Skeletal muscle cell (primary cell): ENCODE measurements at places on chromosomes 6 and 20.

GRCh38 chr20:58109918-58110635 lies 118.4 kb downstream of the ANKRD60 start:
- DNase-seq = no peak

- no peak for DNase-seq
Observed at GRCh38 chr20:50325651-50326050, 135.0 kb downstream of the CEBPB start.

GRCh38 chr20:19688031-19688806 lies 69.8 kb upstream of the RIN2 start:
- peak; percentile 53 for DNase-seq

DNA sequence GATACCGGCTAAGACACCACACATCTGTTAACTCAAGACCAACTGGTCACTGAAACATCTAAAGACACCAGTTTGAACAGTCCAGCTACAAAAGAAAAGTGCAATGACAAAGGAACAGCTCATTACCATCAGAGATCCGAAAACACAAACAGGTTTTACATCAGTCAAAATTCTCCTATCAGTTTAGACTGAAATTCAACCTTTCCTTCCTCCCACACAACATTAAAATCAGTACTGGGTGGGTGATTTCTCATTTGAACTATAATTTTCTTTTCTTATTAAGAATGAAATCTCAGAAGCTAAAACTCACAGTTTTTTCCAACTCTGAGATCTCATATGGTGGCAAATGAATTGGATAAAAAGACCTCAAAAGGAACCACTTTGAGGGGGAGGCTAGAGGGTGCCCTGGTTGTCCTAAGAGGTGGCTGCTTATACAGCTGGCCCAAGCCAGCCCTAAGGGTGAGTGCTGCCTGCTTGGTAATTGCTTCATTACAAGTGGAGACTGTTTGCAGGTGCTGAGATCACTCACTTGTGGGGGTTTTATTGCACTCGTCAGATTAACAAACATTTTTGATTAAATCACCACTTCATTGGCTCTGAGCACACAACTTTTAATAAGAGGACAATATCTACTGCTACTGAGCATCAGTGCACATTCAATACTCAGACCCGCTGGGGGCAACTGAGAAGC lies 4.3 kb downstream of the CCDC167 start:
- DNase-seq = no peak

DNA sequence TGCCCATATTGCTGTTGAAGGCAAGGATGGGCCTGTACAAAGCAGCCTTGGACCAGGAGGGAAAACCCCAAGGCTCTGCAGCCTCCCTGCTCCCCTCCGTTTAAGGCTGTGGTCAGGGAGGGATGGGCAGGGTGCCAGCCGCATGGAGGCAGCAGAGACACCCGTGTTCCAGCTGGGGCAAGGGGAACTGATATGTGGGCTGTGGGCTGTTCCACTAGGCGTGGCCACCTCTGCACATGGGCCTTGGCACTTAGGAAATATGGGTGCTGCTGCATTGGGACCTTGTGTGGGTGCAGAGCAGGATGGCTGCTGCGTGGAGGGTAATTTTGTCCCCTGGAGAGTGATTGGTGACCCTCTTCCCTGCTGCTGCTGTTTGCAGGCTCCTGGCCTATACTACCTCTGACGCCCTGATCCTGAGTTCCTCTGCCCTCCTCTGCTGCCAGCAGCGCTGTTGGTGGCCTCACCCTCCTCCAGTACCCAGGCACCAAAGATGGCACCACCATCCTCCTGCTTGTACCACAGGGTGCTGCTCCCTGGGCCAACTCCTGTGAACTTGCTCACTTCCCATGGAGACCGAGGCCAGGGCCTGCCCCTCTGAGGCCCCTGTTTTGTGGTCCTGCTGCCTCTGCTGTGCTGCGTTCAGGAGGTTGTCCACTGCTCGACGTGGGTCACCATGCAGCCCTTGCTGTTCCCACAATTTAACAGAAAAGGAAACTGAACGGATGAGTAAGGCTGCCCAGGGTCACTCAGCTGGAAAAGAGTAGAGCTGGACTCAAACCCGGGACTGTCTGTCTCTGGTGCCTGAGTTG lies 35.3 kb downstream of the PANK2 start:
- DNase-seq = no peak

DNA sequence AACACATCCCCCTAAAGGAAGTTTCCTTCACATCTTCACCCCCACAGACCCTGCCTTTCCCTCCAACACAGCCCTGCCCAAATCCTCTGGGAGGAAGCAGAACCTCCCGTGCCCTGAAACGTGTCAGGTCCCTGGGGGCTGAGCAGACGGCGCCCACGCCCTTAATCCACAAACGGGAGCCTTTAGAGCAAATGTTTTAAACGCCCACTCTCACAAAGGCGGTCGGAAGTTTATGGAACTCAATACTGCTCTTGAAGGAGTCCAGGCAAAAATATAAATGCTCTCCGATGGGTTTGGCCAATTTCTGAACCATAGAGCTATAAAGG lies 237.1 kb upstream of the AFDN start:
- no peak for DNase-seq

DNA sequence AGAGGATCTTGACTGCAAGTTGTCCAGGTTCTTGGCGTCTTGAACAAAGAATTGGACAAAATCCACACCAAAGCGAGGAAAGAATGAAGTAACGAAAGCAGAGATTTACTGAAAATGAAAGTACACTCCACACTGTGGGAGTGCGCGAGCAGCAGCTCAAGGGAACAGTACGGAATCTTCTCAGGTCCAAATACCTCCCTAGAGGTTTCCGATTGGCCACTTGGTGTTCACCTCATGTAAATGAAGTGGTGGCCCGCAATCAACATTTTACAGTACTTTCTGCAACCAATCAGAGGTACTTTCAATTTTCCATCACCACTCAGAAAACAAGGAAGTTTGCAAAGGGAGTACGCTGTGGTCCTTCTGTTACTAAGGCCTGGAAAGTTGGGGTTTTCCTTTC lies 122.4 kb downstream of the PTPRK start:
- DNase-seq = peak; percentile 66

DNA sequence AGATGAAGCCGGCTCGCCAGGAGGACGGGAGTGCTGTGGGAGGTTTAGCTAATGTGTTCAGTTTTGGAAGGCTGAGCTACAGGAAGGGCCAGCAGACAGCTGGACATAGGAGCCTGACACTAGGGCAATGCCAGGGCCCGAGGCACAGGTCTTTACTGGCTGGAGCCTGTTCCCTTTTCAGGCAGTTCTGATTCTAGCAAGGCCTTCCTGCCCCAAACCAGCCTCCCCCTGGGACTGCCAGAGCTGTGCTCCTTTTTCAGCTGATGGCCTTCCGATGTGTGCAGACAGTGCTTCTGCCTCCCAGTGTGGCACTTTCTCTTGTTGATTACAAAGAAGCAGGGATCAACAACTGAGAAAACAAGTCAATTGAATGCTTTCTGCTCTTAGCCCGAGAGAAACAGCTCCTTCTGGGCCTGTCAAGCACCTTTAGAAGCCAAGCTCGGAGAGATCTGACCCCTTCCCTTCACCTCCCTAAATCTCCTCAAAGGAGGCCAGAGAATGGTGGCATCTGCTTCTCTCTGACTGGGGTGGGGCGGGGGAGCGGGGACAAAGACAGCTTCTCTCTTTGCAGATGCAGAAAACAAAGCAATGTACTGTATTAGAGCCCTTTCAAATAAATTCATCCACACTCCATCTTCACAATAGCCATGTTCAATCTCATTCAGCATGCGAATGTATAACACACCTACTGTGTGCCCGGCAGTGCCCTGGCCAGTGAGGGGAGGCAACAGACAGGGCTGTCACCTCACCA lies 63.2 kb downstream of the RAB44 start:
- no peak for DNase-seq

DNA sequence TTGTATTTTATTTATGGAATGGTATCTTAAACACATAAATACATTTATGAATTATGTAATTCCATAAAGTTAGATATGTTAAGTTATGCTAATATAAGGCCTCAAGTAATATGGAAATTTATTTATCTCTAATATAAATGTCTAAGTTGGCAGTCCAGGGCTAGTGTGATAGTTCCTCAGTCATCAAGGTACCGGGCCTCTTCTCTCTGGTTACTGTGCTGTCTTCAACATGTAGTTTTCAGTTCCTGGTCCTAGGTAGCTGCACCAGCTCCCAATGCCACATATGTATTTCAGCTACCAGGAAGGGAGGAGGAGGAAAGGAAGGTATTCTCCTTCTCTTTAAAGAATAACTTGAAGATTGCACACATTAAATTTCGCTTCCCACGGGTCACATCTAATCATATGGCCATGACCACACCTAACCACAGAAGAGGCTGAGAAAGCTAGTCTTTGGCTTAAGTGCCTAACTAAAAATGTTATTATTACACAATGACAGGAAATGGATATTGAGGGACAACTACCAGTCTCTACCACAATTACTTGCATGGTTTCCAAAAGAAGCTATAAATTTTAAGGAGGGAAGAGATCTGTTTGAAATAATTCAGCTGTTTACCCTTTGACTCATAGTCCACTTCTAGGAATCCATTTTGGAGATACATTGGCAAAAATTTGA lies 68.6 kb downstream of the BCKDHB start:
- DNase-seq = peak; percentile 70

- DNase-seq = no peak
Observed at GRCh38 chr6:148235446-148235845, 107.2 kb upstream of the SASH1 start.

GRCh38 chr6:79066330-79066729 lies 11.7 kb downstream of the PHIP start:
- no peak for DNase-seq

DNA sequence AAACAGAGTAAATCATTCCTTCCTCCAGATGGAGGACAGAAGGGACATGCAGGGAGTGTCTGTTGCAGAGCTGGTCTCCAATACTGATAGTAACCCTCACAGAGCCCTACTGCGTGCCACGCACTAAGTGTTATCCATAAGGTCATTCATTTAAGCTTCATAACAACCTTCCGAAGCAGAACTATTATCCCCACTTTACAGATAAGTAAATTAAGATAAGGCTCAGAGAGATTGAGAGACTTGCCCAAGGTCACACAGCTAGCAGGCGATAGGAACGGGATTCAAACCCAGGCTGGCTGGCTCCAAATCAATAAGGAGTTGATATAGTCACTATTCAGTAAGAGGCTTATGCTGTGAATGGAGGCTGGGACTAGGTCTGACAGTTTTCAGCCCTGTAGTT lies 30.6 kb downstream of the CPNE5 start:
- no peak for DNase-seq

- no peak for DNase-seq
Observed at GRCh38 chr20:34708621-34709043, 4.5 kb downstream of the TP53INP2 start.

DNA sequence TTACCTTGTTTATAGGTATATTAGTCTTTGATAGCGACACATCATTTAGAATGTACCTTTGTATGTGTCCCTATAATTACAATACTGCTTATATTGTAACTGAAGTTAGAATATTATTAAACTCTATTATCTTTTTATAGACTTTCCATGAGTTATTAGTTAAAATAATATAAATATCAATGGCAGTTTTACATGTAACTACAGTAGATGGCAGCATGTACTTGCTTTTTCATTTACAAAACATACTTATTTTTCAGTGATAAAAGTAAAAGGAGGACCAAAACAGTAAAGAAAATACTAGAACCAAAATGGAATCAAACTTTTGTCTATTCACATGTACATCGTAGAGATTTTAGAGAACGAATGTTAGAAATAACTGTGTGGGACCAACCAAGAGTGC lies 364.3 kb downstream of the RIMS1 start:
- DNase-seq = no peak

DNA sequence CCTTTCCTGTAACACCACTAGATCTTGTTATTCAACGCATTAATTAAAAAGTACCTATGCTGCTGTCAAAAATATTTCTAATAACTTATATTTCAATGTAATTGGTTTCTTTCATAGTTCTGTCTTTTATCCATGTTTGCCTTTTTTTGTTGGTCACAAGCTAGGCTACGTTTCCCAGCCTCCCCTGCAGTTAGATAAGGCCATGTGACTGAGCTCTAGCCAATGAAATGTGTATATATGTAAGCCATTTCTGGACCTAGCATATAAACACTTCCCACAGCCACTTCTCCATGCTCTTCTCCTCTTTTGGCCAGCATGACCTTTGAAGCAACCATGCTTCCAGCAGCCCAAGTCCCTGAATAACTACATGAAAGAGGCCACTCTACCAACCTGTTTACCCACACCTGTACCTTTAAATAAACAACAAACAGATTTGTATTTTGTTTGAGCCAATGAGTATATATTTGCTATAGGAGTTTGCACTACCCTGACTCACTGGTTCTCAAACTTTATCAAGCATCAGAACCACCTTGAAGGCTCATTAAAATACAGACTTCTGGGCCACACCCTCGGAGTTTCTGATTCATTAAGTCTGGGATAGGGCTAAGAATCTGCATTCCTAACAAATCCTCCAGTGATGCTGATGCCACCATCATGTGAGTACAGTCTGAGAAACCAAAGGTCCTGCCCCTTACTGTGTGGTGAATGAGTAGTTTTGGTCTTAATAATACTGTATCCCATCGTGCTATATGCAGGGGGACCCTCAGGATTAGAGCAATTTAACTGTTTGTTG lies 45.6 kb upstream of the BEND6 start:
- no peak for DNase-seq

DNA sequence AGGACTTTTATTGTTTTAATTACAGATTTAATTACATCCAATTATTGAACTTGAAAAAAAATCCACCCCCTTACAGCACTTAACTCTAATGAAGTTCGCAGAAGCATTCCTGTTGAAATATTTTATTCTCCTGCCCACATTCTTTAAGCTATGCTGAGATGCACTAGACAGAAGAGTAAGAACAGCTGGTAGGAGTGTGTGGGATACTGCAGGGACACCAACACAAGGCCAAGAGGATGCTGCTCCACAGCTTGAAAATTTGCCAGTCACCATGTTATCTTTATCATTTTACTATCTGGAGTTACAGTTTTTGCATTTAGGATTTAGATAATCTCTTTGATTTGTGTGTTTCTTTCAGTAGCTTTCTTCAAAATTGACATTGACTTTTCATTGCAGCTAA lies 180.7 kb downstream of the EPHA7 start:
- no peak for DNase-seq

DNA sequence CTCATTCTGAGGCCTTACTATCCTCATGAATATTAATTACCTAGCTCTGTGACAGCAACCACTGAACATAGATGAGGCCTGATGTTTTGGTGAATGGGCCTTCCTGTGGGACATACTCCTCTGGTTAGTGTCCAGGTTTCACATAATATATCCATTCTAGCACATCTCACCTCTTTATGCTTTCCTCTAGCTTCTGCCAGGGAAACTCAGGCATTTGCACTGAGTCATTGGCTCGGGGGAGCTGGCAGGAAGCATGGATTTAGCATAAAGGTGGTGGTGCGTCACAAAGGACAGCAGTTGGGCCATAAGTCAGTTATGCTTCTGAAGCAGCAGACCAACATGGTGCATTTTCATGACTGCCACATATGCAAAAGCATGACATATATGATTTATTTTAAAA lies 37.5 kb upstream of the TMEM170B start:
- peak; percentile 86 for DNase-seq

- DNase-seq = no peak
Observed at GRCh38 chr6:108343894-108344293, 49.0 kb downstream of the AFG1L start.

DNA sequence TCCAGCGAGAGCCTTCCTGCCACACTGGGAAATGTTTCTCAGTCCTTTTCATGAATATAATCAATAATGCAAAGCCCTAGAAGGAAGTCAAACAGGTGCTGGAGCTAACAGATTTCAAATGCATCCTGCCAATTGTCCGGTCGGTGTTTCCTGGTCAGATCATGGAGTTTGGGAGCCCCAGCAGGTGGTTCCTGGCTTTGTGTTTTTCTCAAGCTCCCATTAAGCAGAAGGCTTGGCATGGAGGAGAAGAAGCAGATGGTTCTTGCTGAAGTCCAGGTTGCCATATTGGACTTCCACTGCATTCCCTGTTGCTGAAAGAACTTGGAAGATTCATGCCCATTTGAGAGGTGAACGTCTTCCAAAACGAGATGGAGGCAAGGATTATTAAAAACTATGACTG lies 68.6 kb downstream of the GFOD1 start:
- no peak for DNase-seq
